ENCODE measurements at places on chromosomes 3 and 15.

GRCh38 chr3:98551754-98552153, 20.0 kb downstream of the GPR15 start:
- no peak for DNase-seq

DNA sequence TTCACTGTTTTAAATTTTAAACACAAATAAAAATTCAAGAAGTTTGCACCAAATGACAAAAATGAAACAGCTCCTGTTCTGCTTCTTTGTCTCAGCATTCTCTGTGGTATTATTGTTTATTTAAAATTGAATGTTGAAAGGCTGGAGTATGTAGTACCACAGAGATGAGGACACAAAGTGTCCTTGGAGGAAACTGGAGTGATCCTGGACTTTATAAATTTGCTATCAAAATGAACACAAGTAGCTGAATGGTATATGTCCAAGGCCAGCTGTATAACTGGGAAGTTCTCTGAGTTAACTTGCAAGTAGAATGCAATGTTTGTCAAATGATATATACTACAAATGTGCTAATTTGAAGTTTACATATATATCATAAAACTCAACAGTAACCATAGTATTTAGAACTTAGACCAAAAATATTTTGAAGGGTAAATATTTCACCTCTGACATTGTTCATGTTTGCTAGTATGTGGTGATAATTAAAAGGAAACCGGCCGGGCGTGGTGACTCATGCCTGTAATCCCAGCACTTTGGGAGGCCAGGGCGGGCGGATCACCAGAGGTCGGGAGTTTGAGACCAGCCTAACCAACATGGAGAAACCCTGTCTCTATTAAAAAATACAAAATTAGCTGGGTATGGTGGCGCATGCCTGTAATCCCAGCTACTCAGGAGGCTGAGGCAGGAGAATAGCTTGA, 12.3 kb downstream of the BTLA start:
- DNase-seq = no peak

DNA sequence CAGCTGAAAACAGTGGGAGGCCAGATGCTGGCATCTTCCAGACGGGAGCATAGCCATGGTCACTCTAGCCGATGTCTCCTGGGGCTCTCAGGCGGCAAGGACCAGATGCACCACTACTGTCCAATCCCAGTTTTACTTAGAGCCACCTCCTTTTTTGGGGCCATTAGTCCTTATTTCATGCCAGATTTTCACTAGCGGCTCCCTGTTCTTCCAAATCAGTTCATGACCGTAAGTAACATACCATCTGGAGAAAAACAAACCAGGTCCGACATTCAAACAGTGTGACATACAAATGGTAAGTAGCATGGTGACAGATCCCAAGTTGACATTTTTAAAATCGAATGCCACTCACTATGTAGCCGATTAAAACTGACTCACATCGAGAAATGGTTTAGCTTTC, 4.1 kb upstream of the MAP6D1 start:
- DNase-seq = no peak

DNA sequence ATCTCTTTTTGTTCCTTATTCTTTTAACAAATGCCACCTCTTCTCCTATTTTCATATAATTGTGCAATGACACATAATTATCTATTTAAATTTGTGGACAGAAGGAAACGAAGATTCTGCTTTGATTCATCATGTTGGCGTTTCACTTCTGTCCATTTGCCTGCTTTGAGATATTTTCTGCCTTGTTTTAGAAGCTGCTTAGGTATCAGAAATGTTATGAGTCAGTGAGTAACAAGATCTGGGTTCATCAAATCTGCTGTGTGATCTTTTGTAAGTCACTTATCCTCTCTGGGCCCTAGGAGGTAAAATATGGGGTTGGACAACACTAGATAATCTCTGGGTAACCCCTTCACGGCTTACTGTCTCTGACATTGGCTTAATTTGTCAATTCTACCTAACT, 7.3 kb upstream of the MINDY4B start:
- DNase-seq = no peak

GRCh38 chr3:37423825-37424224, 249.4 kb upstream of the LRRFIP2 start:
- no peak for DNase-seq

- DNase-seq = no peak
Measured at GRCh38 chr15:100880139-100880896, 687 bp downstream of the ALDH1A3 start.

DNA sequence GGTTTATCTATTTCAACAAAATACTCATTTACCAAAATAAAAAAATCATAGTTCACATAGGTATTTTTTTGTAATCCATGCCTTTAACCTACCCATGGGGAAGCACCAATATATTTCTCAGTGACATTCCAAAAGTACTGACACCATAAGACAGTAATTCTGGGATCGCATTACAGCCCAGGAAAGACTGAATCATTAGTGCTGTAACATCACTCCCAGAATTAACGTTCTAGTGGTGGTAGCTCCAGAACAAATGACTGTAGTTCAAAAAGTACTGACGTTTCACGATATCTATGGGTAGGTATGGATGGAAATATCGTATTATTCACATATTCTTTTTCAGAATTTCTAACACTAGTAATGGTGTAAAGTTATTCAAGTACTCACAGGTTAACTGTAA, 54.3 kb upstream of the NEK10 start:
- no peak for DNase-seq

DNA sequence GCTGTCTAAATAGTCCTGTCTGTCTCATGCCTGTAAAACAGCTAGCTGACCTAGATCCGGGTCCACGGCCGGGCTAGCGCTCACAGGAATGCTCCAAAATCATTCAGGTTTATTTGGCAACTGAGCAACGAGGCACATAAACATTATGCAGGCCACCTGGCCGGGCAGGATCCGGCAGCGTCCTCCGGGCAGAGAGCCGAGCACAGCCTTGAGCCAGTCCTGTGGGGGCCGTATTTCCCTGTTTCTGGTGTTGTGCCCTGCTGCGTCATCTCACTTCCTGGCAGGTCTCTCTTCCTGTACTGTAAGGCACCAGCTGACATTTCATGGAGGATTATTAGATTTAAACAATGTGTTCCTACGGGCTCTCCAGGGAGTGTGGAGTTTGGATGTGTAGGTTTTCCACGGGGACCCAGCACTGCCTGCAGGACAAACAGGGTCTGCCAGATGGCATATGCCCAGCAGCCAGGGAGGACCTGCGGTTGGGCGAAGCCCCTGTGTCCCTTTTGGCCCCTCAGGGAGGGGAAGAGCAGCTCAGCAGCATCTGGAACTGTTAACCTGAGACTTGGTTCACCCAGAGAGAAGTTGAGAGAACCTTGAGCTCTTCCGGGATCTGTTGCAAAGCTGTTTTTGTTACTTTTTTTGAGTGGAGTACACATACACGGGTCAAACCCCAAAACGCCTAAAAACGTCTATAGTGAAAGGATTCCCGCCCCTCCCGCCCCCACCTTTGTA, 16.6 kb upstream of the LRRK1 start:
- no peak for DNase-seq

- DNase-seq = no peak
Measured at GRCh38 chr3:32685543-32686185, 676 bp downstream of the CNOT10 start.

- DNase-seq = no peak
Measured at GRCh38 chr3:183339461-183340086, 86.5 kb downstream of the B3GNT5 start.

DNA sequence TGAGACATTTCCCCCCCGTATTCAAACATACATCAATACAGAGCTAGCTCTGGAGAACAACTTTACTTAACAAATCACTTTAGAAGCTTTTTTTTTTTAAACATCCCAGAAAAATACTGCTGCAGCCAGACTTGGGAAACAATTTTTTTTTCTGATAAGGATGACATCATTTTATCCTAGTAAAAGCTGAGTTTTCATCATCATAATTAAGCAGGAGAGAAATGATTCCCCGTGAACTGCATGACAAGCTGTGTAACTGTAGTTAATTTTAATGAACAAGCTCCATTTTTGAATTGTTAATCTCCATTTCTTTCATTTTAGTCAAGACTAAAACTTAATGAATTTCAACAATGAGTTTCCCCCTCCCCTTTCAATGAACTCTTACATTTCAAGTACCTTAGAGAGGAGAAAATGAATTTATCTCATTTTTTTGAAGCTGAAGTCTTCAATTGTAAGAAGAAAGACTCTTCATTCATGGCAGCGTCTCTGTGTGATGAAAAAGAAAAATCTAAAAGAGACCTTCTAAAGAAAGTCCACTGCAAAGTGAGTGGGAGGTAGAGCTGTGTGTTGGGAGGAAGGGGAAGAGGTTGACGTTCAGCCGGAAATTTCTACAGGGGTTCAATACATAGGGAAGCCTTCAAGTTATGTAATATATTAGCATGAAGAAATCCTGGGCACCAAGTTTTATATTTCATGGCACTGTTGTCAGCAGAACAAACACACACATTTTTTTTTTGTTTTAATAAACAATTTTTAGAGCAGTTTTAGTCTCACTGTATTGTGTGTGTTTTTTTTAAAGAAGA, 31.7 kb downstream of the HES1 start:
- DNase-seq = no peak

GRCh38 chr3:73136941-73137340, 75.5 kb downstream of the EBLN2 start:
- peak; percentile 64 for DNase-seq

GRCh38 chr3:52843108-52843865, 8.5 kb upstream of the MUSTN1 start:
- DNase-seq = no peak

DNA sequence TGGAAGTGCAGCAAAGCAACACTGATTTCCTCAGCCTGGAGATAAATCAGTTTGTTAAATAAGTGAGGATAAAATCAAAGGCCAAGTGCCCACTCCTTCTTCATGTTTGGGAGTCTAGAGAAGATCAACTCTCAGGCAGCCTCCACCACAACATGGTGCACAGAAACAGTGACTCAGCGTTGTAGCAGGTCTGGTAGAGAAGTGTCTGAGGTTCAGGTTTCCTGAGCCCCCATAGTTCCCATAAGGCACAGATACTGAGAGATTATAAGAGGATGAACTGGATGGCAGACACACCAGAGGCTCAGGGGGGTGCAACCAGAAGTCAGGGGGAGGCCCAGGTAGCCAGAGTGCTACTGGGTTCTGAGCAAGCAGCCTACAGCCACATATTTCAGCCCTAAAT, 166.7 kb downstream of the FRMD5 start:
- no peak for DNase-seq

DNA sequence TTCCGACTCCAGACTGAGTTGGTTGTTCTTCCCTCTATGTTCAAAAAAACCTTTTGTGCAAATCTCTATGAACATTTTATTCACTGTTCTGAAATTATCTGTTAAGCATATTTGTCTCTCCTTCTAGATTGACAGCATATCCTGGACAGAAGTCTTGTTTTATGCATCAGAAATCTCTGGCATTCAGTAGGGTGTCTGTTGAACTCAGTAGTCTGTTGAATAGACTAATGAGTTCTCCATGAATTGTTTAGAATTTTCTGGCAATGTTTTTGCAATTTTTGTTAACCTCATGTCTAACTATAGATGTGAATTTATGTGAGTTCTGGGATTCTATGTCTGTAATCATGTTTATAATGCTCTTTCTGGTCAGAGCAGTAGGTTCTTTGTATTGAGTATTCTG, 222.5 kb upstream of the KCNMB2 start:
- no peak for DNase-seq

DNA sequence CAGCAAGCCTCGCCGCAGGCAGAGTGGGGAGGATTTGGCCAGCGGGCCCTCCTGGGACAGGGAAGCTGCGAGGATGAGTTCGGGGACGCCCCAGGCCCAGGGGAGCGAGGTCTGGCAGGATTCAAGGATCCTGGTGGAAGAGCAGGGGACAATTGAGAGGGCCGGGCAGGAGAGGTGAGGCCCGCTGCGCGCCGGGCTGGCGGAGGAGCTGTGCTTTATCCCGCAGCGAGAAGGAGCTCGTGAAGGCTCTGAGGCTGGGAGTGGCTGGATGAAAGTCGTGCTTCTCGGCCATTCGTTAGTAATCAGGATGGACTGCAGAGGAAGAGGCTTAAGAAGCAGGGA, 3.6 kb downstream of the SLC51A start:
- no peak for DNase-seq

DNA sequence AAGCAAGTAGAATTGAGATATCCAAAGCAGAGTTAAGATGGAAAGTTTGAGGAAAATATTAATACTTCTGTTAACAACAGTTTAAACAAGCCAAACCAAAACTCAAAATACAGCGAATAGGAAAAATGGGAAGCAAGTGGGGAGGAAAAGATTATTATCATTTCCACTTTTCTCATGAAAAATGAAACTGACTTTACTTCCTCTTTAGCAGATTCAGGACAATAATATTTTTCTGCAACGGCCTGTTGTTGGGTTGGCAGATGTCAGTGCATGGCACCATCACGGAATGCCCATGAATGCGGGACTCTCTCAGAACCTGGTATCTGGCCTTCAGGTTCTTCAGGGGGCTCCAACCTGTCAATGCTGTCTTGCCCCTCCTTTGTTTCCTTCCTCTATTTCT, 11.1 kb downstream of the ANKUB1 start:
- no peak for DNase-seq

DNA sequence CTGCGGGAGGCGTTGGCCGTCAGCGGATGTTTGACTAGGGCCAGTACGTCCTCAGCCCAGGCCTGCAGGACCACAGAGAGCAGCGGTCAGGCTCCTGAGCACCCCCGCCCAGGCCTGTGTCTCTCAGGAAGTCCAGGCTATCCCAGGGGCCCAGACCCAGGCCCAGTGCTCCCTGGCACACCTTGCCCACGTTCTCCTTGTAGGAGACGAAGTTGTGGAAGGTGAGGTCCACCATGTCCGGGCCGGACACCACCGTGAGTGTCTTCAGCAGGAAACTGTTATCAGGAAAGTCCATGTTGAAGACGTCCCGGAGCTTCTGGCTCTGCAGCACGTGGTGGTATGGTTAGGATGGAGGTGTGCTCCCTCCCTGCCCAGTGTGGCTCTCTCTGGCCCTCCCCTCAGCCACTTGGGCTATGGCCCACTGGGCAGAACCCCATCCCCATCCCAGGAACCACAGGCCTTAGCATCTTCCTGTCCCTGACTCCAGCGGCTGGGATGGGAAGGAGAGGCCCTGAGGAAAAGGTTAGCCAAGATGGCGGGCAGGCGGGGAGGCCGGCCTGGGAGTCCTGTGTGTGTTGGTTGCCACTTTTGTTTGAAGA, 5.3 kb downstream of the PLCB2 start:
- DNase-seq = no peak

DNA sequence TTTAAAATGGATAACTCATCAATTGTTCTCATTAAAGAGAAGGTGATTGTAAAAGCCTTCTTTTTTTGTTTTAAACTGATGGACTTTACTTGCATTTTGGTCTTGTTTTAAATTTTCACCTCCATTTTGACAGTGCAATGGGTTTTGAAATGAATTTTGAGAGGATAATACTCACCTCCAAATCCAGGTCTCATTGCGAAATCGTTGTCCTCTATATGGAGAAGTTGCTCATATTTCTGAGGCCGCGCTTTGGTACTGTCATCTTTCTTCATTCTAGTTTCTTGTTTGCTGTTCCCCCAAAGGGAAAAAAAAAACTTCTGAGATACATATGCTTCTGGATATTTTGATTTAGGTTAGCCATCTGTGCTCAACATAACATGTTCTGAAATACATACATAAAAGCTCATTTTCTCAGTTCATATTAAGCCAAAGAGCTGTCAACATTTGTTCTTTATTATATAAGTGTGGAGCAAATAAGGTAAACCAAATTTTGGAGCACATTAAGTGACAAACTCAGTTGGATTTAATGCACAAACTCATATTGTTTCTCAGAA, 9.6 kb downstream of the GABRR3 start:
- no peak for DNase-seq

All from NCI-H1417 treated with DMSO at 0.1 percent for 48 hours (cell line).